ENCODE measurements at places on chromosomes 4 and X.

- no peak for DNase-seq
These were observed 2.3 kb downstream of the CCDC149 start for GRCh38 chr4:24910499-24910898.

DNA sequence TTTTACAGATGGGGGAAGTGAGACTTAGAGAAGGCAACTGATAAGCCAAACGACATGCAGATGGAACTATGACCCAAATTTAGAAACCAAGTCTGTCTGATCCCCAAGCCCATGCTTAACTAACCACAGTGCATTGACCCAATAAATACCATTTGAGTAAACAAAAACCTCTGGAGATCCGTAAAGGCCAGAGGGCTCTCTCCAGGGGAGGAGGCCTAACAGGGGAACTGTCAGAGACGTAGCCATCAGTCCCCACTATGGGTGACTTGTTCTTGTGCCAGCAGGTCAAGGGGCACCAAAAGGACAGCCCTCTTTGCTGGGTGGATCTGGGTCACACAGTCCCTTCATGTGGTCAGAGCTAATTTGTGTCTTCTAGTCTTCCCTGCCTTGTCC lies 420.2 kb downstream of the BCOR start:
- DNase-seq: no peak

GRCh38 chr4:130422261-130422660 lies 1326.3 kb downstream of the C4orf33 start:
- DNase-seq: no peak

DNA sequence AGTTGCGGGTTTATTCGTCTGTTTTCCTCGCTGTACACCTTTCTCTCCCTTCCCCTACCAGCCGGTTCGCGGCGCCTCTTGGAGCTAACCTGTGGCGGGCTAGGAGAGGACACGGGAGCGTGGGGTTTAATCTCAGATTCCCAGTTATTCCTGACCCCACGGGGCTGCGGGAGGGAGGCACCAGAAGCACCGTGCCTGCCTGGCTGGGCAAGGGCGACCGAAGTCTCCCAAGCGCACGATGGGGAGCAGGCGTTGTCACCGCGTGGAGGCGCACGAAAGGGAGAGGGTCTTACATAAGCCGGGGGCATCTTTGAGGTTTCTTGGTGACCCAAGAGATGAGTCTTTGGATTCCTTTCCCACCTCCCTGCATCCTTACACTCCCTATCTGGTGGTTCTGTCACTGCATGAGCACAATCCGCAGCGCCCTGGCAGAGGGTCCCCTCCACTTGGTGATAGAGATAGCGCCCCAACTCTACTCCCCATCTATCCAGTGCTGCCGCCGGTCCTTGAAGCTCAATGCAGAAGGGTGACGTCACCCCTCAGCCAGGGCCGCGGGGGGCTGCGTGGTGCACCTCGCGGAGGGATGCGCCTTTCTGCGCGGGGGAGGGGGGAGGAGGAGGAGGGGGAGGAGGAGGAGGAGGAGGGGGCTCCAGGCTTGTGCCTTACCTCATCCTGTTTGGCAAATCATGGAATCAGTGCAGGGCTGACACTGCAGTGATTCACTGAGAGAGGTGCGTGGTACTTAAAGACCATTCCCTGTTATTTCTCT lies 793 bp downstream of the TSPAN7 start:
- peak; percentile 12 for DNase-seq

GRCh38 chr4:96035727-96036126 lies 195.8 kb downstream of the PDHA2 start:
- no peak for DNase-seq

DNA sequence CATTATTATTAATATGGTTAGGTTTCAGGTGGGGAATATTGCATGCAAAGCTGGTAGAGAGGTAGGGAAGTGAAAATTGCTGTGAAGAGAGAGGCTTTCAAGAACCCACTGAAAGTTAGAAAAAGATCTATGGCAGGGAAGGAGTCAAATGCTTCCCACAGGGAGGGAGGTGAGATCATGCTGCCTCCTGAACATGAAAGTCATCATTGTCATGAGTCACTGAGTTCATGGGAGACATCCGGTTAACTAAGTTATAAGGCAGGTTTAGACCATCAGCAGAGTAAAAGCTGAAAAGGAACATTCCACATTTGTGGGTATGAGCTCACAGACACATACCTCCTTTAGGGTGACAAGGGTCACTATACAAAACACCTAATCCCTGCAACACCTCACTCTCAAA lies 16.2 kb downstream of the GATB start:
- no peak for DNase-seq

GRCh38 chr4:76714226-76714625 lies 183.7 kb downstream of the SOWAHB start:
- no peak for DNase-seq

DNA sequence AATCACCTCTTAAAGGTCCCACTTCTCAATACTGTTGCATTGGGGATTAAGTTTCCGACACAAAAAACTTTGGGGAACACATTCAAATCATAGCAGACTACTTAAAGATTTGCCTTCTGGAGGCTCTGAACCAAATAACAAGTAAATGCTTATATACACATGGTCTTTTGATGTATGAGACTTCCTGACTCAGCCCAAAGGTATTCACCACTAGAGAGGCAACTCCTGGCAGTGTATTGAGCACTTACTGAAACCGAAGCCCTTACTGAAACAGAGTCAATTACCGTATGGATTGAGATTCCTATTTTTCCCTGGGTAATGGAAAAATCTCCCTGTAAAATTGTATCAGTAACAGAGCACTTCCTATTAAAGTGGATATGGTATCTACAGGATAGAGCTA lies 45.4 kb downstream of the ZCCHC13 start:
- no peak for DNase-seq

DNA sequence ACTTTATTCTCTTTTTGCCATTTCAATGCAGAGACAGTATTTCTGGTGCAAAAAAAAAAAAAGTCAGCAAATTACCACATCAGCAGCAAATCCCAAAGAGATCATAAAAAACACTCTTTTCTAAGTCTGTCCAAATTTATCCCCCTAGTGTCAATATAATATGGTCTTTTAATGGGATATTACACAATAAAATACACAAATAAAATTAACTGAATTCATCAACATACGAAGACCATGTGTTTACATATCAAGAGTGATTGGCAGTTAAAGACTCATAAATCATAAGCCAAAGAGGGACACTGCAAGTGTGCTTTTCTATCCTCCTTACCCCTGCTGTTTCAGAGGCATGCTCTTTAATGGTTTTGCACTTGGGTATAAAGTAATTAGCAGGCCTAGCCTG lies 340.2 kb upstream of the DKK2 start:
- no peak for DNase-seq

DNA sequence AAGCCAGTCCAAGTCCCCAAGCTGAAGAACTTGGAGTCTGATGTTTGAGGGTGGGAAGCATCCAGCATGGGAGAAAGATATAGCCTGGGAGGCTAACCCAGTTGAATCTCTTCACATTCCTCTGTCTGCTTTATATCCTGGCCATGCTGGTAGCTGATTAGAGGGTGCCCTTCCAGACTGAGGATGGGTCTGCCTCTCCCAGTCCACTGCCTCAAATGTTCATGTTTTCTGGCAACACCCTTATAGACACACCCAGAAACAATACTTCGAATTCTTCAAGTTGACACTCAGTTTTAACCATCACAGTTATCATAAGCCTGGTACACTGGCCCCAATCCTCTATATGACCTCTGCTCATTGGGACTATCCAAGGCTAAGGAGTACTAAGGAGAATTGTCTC lies 124.1 kb upstream of the WDR1 start:
- no peak for DNase-seq

GRCh38 chr4:168521721-168522120 lies 24.9 kb downstream of the PALLD start:
- DNase-seq: no peak

- no peak for DNase-seq
These were observed 20.1 kb downstream of the HTT-AS start for GRCh38 chr4:3054169-3054759.

- DNase-seq: no peak
These were observed 340.4 kb downstream of the RPA4 start for GRCh38 chrX:97224148-97224547.

- DNase-seq: no peak
These were observed 129.2 kb upstream of the MSX1 start for GRCh38 chr4:4730249-4730648.

- DNase-seq: no peak
These were observed 35.9 kb downstream of the ETDC start for GRCh38 chrX:135345107-135345589.

- no peak for DNase-seq
These were observed 3.1 kb downstream of the CT45A10 start for GRCh38 chrX:135890087-135890585.

DNA sequence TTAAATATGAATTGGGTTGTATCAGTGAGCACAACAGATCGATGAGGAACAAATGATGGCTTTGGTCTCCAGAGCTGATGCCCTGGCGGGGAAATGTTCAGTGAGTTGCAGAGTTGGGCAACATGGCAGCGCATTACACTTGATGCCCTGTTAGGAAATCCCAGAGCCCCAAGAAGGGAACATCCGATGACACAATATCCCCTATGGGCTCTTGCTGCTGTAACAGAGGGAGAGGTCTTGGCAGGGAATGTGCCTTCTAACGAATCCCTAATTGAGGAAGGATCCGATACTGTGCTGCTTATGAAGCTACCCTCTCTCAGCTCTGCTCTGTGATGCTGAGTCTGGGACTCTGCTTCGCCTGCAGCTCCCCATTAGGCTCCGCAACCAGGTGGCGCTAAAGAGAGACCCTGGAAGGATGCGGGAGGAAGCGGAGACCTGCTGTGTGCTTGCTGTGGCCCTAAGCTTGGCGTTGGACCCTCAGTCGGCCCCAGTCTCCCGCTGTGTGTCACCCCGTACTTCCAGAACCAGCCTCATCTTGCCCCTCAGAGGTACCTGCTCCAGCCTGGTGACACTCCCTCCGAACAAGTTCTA lies 38.9 kb downstream of the PDHA1 start:
- DNase-seq: peak; percentile 41

GRCh38 chrX:31213941-31214340 lies 142.1 kb upstream of the FTHL17 start:
- no peak for DNase-seq

GRCh38 chr4:174156239-174156826 lies 127.1 kb downstream of the FBXO8 start:
- DNase-seq: no peak

DNA sequence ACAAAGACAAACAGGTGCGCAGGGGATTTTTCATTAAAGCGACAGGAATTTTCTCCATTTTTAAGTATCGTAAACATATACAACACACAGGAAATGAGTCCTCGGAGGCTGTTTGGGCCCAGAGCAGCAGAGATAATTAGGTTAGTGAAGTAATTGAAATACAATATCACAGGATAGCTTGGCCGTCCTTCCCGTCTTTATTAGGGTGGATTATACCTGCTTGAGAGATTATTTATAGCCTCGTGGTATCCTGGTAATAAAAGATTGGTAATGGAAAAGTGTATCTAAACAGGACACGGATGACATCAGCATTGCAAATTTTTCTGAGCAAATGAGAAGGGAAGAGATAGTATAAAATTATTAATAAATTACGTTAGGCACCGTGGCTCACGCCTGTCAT lies 68.2 kb downstream of the CRLF2 start:
- DNase-seq: no peak

DNA sequence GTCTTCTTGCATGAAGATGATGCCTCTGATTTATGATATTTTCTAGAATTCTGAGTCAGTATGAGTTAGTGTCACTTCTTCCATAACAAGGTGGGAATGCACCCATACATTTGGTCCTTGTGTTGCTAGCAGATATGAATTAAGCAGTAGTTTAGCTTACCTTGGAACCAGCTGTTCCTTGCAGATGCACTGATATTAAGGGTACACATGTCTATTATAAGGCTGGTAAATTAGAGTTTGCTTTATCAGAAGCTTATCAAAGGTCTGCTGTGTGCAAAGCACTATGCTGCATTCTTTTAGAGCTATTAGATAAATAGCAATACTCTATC lies 36.5 kb downstream of the AFF1 start:
- no peak for DNase-seq

DNA sequence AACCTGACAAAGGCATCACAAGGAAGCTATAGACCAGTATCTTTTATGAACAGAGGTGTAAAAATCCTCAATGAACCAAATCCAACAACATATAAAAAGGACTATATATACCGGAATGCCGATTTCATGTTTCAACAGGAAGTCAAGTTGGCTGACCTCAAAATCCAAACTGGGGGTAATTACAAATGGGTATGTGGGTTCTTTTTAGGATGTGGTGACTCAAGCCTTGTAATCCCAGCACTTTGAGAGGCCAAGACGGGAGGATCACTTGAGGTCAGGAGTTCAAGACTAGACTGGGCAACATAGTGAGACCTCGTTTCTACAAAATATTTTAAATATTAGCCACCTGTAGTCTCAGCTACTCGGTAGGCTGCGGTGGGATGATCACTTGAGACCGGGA lies 10.4 kb downstream of the PRSS48 start:
- DNase-seq: no peak

DNA sequence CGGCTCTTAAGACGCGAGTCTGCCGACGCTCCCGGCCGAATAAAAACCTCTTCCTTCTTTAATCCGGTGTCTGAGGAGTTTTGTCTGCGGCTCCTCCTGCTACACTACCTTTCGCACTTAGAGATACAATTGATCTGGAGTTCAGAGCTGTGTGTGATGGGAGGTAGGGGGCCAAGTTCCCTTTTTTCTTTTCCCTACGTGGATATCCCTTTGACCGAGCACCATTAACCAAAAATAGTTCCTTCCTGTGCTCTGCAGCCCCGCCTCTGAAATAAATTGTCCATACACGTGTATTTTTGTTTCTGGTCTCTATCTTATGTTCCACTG lies 555 bp upstream of the PGM2 start:
- no peak for DNase-seq

GRCh38 chrX:6685489-6685888 lies 150.6 kb upstream of the VCX3A start:
- DNase-seq: no peak

DNA sequence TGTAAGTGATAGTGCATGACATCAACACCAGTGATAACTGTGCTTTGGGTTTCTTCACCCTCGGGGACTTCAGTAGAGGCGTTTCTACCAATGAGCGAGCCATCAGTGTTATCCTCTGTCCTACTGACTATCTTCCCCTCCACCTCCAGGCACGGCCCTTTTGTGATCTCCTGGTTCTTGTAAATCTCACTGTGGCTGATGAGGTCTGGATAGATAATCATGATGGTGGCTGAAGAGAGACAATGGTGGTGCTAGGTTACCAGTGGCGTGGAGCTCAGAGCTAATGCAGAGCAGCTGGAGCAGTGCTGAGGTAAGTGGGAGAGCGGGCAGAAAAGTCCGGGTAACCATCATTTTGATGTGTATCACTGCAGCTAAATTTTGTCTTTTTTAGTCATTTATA lies 816.6 kb downstream of the GLUD2 start:
- no peak for DNase-seq

GRCh38 chrX:20309806-20310205 lies 43.1 kb upstream of the RPS6KA3 start:
- DNase-seq: no peak

All from progenitor cell of endocrine pancreas (in vitro differentiated cells).